Activated naive CD8-positive, alpha-beta T cell treated with anti-CD3 and anti-CD28 coated beads, Interleukin-2, amount 10 ng/mL, durations not matched to agents 7 days and 5 days (primary cell): ENCODE measurements at places on chromosomes 1 and 21. TPM values are rescaled to one million over a fixed set of nuclear protein-coding genes. Genes with fewer than 3 reads are reported as not detected.

The LCE3E gene
- not detected for total RNA-seq

GRCh38 chr1:52127181-52128180, 14.4 kb upstream of the ZFYVE9 start:
- peaks cover 27% of the 10 kb centered on the region for H3K27me3 ChIP-seq
- no peak overlapping the region for H3K4me3 ChIP-seq
- DNase-seq = no peak
- H3K4me1 ChIP-seq = peaks cover 2% of the 10 kb centered on the region
- no peak overlapping the region for H3K27ac ChIP-seq

- H3K27ac ChIP-seq = no peak overlapping the region
- H3K4me3 ChIP-seq = no peak overlapping the region
- no peaks in the 10 kb centered on the region for H3K27me3 ChIP-seq
- peaks cover 5% of the 10 kb centered on the region for H3K36me3 ChIP-seq
Observed at GRCh38 chr1:246306415-246307037, 200.6 kb downstream of the SMYD3 start.

- no peak overlapping the region for H3K4me3 ChIP-seq
- H3K27me3 ChIP-seq = peaks cover 1% of the 10 kb centered on the region
- no peak for DNase-seq
- no peaks in the 10 kb centered on the region for H3K36me3 ChIP-seq
Observed at GRCh38 chr1:53392460-53392859, 64.6 kb upstream of the LRP8 start.

DNA sequence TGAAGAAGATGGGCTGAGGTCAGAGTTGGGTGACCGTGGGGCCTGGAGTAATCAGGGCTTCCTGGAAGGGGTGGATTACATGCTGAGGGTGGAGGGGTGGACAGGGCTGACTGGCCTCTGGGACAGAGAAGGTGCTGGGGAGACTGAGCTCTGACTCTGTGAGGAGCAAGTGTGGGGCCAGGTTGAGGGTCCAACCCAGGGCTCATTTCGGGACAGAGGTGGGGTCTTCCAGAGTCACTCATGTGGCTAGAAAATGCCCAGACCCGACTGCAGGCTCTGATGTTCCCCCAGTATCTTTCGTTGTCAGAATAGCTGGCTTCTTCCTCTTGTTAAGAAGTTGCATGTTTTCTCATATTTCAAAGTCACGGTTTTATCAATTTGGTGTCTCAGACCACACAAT, 311.8 kb downstream of the PTPRU start:
- no peak overlapping the region for H3K4me3 ChIP-seq
- no peak for DNase-seq
- no peak overlapping the region for H3K27ac ChIP-seq
- H3K36me3 ChIP-seq = no peaks in the 10 kb centered on the region

GRCh38 chr1:232705815-232706575, 76.1 kb upstream of the SIPA1L2 start:
- no peak for DNase-seq
- H3K27me3 ChIP-seq = peaks cover 2% of the 10 kb centered on the region
- H3K4me3 ChIP-seq = no peak overlapping the region
- H3K27ac ChIP-seq = no peak overlapping the region
